WTC11 (cell line): ENCODE measurements at places on chromosomes 13 and 19. TPM values are rescaled to one million over a fixed set of nuclear protein-coding genes. Genes with fewer than 3 reads are reported as not detected.

- no peak for DNase-seq
- H3K36me3 ChIP-seq: no peaks in the 10 kb centered on the region
- no peak overlapping the region for H3K4me3 ChIP-seq
- H3K4me1 ChIP-seq: no peaks in the 10 kb centered on the region
- H3K27ac ChIP-seq: no peak overlapping the region
- H3K27me3 ChIP-seq: no peaks in the 10 kb centered on the region
These were observed 435.2 kb upstream of the MIR17HG start for GRCh38 chr13:90912247-90912646.

DNA sequence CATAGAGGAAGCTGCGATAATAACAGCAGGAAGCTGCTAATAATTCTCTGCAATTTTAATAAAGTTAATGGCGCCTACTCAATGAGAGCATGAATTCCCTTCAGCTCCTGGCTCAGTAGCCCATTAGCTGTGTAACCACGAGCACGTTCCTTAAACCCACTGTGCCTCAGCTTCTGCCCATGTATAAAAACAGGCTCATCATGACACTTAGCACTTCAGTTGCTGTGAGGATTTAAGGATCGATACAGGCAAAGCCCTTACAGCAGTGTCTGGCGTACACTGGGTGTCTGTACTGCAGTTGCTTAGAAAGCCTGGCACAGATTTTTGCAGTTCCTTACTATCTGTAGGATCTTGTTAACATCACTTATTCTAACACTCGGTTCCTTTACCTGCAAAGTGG lies 673.4 kb upstream of the ARGLU1 start:
- H3K4me3 ChIP-seq: no peak overlapping the region
- no peaks in the 10 kb centered on the region for H3K36me3 ChIP-seq
- peaks cover 10% of the 10 kb centered on the region for H3K4me1 ChIP-seq
- DNase-seq: no peak

The C19orf38 gene
- 0.23 TPM in 1 of 3 replicates, not detected in the others for total RNA-seq

- no peak for DNase-seq
- H3K27me3 ChIP-seq: no peaks in the 10 kb centered on the region
- no peak overlapping the region for H3K4me3 ChIP-seq
- no peak overlapping the region; the same call in 1 of the 2 replicates for H3K27ac ChIP-seq
These were observed 10.7 kb downstream of the MARCHF2 start for GRCh38 chr19:8423817-8424223.

The TMEM259 gene
- 176 to 202 TPM (median 191 TPM) in 3 replicates for total RNA-seq

The LRRC8E gene
- total RNA-seq: 3.0 to 3.6 TPM (median 3.1 TPM) in 3 replicates
